ENCODE measurements at places on chromosomes 16 and 17.

DNA sequence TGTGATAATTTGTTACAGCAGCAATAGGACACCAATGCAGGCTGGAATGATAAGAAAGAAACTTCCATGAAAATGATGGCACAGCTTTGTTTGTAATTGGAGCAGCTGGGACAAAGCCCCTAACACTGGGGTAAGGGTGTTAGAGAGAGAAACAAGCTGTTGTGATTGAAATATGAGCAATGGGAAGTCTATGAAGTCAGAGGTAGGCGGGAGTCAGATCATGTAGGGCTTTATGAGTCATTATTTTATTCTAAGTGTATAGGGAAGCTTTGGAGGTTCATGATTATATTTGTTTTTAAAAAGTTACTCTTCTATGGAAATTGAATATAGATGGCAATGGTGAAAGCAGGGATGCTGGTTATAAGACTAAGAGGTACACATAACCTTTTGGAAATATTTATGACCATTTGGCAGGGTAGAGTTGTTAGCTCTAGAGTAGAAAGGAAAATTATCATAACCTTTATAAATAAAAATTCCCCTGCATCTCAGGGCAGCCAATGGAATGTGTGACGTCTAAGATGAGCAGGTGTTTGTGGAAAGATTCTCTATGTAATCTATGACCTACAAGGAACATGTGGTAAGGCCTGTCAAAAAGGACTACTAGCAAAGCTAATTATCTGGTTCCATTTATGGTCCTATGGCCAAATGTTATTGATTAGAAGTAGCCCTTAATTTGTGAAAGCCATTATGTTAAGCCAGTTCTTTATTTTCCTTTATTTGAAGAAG, 85.6 kb downstream of the KCNJ2 start:
- no peak for DNase-seq

GRCh38 chr16:2426941-2427361, 2.3 kb upstream of the CCNF start:
- no peak for DNase-seq

DNA sequence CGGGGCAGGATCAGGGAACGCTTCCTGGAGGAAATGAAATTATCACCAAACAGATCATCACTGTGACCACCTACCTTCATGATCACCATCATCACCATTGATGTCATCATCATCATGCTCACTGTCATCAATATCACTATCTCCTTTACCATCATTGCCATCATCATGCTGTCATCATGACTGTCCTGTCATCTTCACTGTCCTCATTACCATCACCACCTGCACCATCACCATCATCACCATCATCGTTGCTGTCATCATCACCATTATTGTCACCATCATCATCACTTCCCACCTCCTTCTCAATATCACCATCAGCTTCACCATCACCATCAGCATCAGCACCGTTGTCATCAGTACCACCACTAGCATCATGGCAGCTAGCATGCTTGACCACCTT, 65.3 kb downstream of the NTN1 start:
- DNase-seq = no peak

DNA sequence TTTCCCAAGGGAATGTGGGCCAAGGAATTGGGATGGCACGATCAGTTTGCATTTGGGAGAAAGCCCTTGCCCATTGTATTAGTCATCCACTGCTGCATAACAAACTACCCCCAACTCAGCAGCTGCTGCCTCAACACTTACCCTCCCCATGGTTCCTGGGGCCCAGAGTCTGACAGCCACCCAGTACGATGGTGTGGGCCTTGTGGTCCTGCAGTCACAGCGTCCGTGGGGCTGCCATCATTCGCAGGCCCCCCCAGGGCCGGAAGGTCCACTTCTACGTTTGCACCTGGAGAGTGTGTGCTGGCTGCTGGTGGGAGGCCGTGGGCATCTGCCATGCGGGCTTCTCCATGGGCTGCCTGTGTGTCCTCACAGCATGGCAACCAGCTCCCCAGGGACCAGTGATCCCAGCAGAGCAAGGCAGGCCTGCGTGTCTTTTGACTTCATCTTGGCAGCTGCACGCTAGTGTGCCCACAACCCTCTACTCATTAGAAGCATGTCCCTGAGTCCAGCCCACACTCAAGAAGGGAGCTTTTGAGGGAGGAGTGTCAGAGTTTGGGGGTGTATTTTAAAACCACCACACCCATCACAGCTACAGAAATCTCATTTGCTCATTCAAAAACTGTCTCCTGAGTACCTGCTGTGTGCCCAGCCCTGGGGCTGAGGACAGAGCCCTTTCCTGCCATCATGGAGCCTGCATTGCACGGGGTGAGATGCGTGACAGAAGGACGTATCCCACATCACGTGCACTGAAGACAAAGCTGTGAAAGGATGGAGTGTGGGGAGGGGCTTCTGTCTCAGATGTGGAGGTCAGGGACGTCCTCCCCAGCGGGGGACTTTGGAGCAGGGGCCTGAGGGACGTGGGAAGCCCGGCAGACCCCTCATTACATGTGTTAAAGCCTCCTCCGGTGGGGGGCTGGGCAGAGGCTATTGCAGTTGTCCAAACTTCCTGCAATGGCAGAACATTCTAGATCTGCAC, 185.0 kb upstream of the ZNF469 start:
- no peak for DNase-seq

DNA sequence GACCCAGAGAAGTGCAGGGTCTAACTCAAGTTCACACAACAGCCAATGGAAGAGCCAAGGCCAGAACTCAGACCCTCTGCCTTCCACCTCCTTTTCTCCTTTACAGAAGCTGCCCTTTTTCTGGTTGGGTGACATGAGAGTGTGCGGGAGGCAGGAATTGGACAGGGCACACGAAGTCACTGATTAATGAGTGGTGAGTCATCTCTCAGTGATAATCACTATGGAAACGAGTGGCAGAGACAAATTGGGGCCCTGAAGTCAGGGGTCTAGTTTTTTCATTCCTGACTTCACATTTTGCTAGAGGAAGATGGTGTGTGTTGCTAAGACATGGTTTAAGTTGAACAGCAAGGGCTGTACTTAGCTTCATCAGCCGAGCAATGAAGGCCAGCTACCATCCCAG, 312.7 kb upstream of the CCL2 start:
- no peak for DNase-seq

- no peak for DNase-seq
These were observed 3.3 kb downstream of the KRT37 start for GRCh38 chr17:41421116-41421515.

DNA sequence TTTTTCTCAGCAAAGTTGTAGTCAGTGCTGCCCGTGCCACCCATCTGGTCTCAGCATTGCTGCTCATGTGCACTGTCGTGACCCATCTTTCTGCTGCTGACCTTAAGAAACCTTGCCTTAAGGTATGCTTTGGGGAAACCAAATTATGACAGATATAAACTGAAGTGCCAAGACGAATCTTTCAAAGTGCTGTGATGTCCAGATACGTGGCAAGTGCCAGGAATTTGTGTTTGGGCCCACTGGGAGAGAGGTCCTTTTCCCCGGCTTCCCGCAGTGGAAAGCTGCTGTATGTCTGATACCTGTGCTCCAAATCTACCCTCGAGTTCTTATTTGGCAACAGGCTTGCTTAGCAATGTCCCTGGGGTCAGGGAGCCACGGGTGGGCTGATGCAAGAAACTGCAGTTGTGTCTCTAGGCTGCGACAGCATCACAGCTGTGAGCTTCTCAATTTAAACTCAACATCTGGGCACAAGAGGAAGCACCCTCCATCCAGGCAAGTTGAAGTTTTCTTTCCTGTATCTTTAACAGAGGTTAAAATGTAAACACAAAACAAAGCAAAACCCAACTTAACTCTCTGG, 30.3 kb upstream of the TOX3 start:
- no peak for DNase-seq

DNA sequence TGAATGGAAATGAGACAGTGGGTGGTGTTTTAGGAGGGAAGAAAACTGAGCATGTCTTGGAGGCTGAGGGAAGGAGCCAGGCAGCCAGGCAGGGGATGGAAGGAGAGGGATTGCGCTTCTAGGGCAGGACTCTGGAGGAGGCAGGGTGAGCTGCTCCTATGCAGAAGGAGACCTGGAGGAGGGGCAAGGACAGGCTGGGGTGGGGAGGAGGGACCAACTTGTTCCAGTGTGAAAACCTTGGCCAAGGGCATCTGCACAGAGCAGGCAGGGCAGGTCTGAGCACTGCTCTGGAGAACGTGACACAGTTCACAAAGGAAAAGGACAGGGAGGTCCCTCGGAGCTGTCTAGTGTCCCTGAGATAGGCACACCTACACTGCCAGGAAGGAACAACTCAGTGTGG, 5.5 kb downstream of the GALK1 start:
- DNase-seq = no peak

DNA sequence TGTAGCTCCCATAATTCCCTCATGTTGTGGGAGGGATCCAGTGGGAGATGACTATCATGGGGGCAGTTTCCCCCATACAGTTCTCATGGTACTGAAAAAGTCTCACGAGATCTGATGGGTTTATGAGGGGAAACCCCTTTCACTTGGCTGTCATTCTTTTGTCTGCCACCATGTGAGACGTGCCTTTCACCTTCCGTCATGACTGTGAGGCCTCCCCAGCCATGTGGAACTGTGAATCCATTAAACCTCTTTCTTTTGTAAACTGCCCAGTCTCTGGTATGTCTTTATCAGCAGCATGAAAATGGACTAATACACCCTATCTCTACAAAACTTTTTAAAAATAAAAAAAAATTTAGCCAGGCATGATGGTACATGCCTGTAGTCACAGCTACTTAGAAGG, 6.2 kb upstream of the C17orf113 start:
- DNase-seq = no peak

- no peak for DNase-seq
These were observed 9.1 kb upstream of the COL1A1 start for GRCh38 chr17:50210240-50211225.

DNA sequence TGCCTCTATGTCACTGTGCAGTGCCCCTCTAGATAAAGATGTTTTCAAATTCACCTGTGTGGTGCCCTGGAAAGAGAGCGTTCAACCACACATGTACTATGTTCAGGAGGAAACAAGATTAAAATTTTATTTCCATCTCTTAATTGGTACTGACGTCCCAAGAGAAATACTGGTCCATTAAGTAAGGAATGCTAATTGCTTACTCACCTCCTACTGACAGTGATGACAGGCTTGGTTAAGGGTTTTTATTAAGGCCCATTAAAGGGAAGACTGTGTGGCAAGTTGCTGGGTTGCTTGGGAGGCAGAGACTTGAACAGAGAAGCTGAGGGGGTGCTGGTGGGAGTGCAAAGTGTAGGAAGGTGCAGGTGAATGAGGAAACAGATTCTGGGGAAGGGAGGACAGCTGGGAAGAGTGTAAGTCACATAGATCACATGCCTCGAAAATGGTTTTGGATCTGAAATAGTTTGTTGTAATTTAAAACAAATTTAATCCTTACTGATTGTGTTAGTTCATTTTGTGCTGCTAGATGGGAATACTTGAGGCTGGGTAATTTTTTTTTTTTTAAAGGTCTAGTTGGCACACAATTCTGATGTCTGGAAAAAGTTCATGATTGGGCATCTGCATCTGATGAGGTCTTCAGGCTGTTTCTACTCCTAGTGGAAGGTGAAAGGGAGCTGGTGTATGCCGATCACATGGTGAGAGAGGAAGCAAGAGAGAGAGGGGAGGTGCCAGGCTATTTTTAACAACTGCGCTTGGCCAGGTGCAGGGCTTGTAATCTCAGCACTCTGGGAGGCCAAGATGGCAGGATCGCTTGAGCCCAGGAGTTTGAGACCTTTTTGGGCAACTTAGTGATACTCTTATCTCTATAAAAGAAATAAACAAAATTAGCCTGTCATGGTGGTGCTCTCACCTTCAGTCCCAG, 140.5 kb downstream of the CACNG3 start:
- no peak for DNase-seq

- no peak for DNase-seq
These were observed 2.5 kb upstream of the GINS3 start for GRCh38 chr16:58389724-58390123.

- DNase-seq = no peak
These were observed 41.1 kb downstream of the TNRC6C start for GRCh38 chr17:77999413-78000173.

DNA sequence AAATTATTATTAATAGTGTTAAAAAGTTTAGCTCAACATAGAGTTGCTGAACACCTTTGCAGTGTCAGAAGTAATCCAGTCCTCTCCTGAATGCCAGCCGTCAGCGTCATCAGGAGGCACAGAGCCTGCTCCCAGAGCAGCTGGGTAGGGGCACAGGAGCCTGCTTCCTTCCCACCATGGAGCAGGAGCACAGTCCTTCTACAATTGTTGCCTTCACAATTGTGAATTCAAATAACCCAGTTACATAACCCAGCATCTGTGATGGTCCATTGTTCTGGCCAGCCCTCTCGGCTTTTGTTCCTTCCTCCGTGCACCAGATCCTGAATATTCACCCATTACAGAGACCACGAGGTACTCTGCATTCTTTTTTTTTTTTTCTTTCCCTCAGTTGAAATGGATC, 393.9 kb upstream of the MAF start:
- DNase-seq = no peak

- DNase-seq = no peak
These were observed 1.6 kb downstream of the EXOC3L1 start for GRCh38 chr16:67188323-67188722.

GRCh38 chr16:5870886-5871691, 773.5 kb upstream of the EEF2KMT start:
- no peak for DNase-seq

DNA sequence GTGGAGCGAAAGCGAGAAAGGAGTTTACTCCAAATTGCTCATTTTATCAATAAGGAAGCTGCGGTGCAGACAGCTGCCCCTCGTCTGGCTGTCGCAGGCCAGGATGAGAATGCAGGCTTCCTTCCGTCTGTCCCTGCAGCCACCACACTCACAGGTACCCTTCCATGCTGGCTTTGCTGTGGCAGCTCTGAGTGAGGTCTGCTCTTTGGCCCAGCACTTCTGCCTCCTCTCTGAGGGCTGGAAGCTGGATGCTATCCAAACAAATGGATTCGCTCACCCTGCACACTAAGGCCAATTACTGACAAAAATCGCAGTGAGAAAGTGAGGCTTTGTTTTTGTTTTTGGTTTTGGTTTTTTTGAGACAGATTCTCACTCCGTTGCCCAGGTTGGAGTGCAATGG, 7.0 kb downstream of the ARMC7 start:
- no peak for DNase-seq

DNA sequence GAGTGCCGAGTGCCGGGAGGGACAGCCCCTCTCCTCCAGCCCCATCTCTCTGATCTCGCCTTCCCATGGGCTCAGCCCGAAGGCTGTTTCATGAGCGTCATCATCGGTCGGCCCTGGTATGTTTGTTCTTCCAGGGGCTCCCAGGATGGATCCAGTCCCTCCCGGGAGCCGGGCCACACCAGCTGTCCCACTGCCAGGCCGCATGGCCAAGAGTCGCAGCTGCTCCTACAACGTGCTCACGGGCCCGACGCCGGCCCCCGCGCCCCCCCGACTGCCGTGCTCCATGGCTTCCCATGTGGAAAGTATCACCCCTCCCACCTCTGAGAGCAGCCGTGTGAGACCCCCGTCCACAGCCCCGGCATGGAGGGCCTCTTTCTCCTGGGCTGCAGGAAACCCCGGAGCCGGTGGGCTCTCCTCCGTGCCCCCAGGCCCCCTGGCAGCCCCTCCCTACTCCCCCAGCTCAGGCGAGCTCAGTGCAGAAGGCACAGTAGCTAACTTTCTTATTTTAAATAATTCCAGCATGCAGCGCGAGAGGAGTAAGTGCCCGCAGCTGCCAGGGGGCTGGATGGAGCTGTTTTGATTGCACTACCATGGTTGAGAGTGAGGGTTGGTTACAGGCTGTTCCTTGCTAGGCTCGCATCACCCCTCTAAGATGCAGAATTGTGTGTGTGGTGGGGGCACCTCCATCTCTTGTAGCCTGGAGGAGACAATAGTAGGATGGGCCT, 26.6 kb upstream of the GSE1 start:
- no peak for DNase-seq

GRCh38 chr16:65688301-65688700, 566.4 kb upstream of the CDH11 start:
- no peak for DNase-seq

GRCh38 chr17:7329997-7330637, 982 bp upstream of the NEURL4 start:
- DNase-seq = peak; percentile 82

All from stimulated activated CD8-positive, alpha-beta memory T cell treated with anti-CD3 and anti-CD28 coated beads, Interleukin-7, amount 100 ng/mL, for 48 hours (primary cell).